Astrocyte (in vitro differentiated cells and primary cell): ENCODE measurements at places on chromosomes 5 and 9. TPM values are rescaled to one million over a fixed set of nuclear protein-coding genes. Genes with fewer than 3 reads are reported as not detected.
A peak's percentile ranks its signal among the peaks of the same experiment; 100 is the strongest.

NEUROG1 gene
- not detected in 2 replicates for total RNA-seq

DNM1 gene
- total RNA-seq = 29.7 and 37.6 TPM in 2 replicates

NSMF gene
- 48.8 and 50.5 TPM in 2 replicates for total RNA-seq

SRD5A1 gene
- 27.6 and 30.6 TPM in 2 replicates for total RNA-seq

GRXCR2 gene
- total RNA-seq = not detected in 2 replicates

CCDC171 gene
- total RNA-seq = 1.2 and 2.0 TPM in 2 replicates

IFNK gene
- not detected in 2 replicates for total RNA-seq

DMRTA1 gene
- 6.1 and 6.2 TPM in 2 replicates for total RNA-seq

DPH7 gene
- total RNA-seq = 34.4 and 35.4 TPM in 2 replicates

IRGM gene
- total RNA-seq = not detected in 2 replicates

GLRA1 gene
- not detected in 2 replicates for total RNA-seq

CTSL gene
- 94.9 and 99.1 TPM in 2 replicates for total RNA-seq

SLC45A2 gene
- total RNA-seq = 0.82 and 0.98 TPM in 2 replicates

NR2F1 gene
- 4.3 and 5.1 TPM in 2 replicates for total RNA-seq

FRMD3 gene
- total RNA-seq = 0.29 and 0.39 TPM in 2 replicates

DNA sequence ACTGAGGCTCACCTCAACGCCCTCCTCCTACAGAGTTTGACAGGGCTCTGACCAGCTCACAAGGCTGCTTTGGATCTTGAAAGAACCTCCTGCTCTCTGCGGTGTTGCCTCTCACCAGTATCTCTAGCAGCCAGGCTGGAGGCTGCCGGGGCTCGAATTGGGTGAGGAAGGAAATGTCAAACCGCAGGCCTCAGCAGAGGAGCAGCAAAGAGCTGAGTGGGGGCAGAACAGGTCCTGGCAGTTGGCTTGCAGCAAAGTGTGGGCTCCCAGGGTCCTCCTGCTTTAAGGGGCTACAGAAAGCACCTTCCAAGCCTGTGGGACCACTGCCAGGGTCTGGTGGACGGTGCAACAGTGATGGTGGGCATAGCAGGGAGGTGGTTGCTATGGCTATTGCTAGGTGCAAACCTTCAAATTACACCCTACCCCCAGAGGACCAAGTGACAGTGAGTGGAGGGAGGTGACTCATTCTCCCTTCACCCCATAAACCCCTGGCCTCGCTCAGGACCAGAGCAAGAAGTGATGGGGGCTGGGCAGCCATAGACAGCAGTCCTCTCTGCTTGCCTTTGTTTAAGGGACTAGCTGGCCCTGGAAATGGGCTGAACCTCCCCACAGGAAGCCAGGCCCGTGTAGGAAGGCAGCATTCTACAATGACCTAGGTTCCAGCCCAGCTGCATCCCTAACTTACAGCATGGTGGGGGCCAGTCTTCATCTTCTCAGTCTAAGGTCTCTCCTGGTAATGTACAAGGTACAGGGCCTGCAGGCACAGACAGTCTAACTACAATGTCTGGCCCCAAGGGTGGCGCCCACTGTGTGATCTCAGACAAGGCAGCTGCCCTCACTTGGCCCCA lies 18.7 kb downstream of the LCP2 start:
- DNase-seq = no peak

DNA sequence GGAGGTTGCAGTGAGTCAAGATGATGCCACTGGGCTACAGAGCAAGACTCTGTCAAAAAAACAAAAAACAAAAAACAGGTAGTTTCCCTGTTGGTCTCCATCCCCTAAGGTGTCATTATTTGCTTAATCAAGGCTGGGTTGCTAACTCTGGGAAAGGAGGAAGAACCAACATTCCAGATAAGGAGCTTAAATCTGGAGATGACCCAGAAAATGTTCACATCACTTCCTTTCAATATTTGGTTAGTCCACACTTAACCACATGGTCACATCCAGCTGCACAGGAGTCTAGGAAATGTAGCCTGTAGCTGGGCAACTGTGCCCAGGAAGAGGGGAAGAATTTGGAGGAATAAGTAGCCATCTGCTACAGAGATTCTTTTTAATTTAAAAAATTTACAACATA lies 25.9 kb upstream of the MEGF9 start:
- DNase-seq = peak; percentile 18

- DNase-seq = no peak
Measured at GRCh38 chr9:104772714-104773510, 9.0 kb downstream of the NIPSNAP3B start.

GRCh38 chr9:99634186-99634585 lies 187.5 kb upstream of the NR4A3 start:
- no peak for DNase-seq

DNA sequence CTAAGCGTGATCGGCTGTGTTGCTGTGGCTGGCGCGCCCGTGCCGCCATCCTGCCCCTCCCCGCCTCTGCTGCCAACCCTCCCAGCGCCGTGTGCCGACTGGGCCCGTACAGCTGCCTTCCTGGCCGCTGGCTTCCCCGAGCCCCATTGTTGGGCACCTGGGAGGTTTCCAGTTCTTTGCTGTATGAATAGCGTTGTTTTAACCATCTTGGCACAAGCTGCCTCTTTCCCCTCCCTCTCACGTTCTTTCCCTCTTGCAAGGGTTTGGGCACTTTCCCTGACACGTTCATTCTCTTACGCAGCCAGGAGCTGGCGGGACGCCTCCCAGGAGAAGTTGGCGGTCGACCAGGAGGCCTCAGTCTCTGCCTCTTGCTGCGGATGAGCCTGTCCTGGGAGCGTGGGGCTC lies 43.1 kb upstream of the RXRA start:
- DNase-seq = peak; percentile 64

- no peak for DNase-seq
Measured at GRCh38 chr5:97044052-97044451, 98.4 kb downstream of the LIX1 start.

GRCh38 chr5:142235050-142235797 lies 89.6 kb downstream of the SPRY4 start:
- peak; percentile 43 for DNase-seq

GRCh38 chr9:125867751-125868415 lies 120.7 kb downstream of the PBX3 start:
- DNase-seq = no peak

GRCh38 chr5:127562252-127562651 lies 44.8 kb downstream of the PRRC1 start:
- no peak for DNase-seq

- no peak for DNase-seq
Measured at GRCh38 chr5:2530609-2531008, 220.9 kb downstream of the IRX2 start.

DNA sequence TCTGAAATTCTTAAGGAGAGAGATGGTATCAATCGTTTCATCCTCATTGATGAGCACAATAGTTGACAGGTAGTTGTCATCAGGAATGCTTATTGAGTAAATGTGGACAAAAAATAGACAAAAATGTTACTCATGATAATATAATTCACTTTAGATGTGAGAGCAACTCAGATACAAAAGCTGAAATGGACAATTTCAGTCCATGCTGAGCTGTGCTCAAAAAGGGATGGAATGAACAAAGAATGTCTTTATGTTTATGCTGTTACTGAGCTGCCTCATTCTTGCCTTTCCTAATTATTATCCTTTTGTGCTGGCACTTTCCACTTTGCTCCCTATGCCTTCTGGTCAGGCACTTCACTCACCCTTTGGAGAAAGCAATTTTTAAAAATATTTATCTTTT lies 49.5 kb downstream of the JAKMIP2 start:
- no peak for DNase-seq

- DNase-seq = no peak
Measured at GRCh38 chr5:102222772-102223171, 73.3 kb downstream of the SLCO4C1 start.

DNA sequence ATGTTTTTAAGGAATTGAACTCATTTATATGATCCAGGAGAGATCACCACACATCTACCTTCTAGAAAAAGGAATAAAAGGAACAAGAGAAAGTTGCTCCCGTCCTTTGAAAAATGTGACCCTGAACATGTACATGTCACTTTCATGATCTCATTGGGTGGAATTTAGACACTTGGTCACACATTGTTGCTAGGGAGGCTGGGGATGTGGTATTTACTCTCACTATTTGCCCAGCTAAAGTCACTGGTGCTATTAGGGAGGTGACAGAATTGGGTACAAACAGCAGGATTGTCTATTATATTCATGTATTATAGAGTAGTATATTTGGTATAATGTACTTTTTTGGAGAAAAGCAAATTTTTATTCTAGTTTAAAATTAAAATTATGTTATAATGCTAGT lies 2.1 kb upstream of the CDH10 start:
- DNase-seq = no peak

DNA sequence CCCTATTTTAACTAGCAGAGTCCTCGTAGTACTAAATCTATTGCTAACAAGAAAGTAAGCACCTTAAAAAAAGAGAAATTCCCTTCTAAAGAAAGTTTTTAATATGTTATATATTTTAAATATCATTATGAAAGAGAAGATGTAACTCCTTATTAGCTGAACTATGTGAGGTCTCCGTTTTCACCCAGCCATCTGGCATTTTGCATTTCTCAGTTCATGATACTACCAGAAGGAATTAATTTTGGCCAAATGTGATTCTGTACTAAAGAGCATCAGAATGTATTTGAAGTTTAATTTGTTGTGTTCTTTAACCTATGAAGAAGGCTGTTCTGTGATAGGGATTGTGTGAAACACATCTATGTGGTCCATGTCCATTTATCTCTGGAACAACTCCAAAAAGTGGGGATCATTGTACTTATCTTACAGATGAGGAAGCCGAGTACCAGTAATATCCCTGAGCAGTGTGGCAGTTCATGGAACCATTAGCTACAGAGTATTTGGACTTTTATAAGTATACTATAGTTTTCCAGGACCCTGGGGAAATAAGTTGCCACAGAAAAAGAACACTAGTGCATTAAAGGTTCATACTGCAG lies 29.8 kb downstream of the TNFAIP8 start:
- DNase-seq = no peak

DNA sequence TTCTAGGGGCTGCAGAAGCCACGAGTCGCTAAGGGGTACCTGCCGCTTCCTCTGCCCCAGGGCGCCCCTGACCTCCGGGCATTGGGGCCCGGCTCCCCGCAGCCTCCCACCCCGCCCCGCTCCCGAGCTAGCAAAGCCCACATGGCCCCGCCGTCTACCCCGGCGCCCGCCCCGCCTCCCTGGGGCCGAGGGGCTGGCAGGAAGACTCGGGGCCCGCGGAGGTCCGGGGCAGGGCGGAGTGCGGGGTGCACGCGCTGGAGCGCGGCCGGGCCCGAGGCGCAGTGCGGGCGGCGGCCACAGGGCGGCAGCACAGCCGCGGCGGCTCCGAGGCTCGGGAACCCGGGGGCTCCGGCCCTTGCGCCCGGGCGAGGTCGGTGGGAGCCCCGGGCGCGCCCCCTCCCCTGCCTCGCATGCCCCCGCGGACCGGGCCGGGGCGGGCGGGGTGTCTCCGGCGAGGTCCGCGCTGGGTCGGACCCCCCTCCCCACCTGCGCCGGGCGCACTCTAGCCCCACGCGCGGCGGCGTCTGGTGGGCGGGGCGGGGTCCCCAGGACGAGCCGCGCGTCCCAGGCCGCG lies 6.7 kb downstream of the NRARP start:
- no peak for DNase-seq

GRCh38 chr5:132753135-132753987 lies 6.1 kb downstream of the CCNI2 start:
- DNase-seq = no peak

GRCh38 chr9:91036826-91037510 lies 235.3 kb downstream of the SYK start:
- peak; percentile 80 for DNase-seq

DNA sequence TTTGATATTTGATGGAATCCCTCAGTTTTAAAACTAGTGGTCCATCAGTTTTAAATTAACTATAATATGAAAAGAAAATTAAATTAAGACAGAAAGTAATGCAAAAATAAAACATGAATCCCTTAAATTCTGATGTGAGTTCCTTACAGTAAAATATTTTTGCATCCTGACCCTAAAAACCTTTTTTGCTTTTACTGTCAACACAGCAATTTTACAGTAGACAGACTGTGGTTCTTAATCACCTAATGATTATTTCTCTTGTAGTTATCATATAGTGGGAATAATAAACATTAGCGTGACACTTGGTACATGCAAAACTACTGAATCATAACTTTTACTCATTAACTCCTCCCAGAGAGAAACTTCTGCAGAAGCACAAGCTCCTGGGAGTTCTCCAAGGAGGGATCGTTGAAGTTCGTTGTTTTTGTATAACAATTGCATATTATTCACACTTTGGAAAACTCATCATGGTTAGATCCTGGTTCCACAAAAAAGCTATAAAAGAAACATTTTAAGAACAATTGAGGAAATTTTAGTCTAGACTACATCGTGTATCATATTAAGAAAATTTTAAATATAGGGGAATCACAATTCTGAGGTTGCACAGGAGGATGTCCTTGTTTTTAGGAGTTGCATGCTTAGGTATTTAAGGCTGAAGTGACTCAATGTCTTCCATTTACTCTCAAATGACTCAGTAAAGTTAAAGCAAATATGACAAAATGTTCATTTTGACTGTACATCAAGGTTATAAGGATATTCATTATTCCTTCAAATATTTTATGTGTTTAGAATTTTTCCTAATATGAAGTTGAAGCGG lies 88.2 kb upstream of the NIPAL4 start:
- peak; percentile 62 for DNase-seq

- DNase-seq = peak; percentile 49
Measured at GRCh38 chr9:5499889-5500398, 10.4 kb upstream of the PDCD1LG2 start.

DNA sequence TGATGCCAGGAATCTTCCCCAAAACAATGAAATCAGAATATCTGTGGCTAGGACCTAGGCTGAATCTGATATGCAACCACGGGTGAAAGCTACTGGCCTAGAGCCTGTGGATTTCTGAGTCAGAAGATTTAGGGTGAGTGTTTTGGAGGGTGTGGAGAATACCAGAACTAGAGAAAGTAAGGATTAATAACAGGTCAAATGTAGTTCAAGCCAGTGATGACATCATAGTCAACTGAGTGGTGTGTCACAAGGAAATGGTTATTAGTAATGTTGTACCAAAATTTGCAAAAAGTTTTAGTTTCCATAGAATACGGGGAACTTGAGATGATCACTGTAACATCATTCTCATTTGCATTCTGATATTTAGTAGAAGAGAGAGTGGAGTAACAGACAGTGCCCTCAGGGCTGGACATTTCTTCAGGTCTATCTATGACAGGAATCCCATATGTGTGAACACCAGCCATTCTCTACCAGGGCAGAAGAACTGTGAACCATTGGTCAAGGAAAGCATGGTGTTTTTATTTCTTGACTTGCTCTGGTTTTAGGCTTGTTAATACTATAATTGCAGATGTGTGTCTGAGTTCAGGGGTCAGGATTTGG lies 3.7 kb downstream of the GALNT12 start:
- DNase-seq = peak; percentile 95
